B cell (primary cell): ENCODE measurements at places on chromosomes 11 and 22.
A peak's percentile ranks its signal among the peaks of the same experiment; 100 is the strongest.

DNA sequence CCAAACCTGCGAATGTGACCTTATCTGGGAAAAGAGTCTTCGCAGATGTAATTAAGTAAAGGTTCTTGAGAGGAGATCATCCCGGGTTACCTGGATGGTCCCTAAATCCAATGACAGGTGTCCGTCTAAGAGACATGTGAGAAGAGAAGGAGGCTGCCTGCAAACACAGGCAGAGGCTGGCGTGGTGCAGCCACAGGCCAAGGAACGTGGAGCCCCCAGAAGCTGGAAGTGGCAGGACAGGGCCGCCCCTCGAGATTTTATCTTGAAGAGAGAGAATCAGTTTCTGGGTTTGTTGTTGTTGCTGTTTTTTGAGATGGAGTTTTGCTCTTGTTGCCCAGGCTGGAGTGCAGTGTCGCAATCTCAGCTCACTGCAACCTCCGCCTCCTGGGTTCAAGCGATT lies 33.6 kb downstream of the MRGPRD start:
- DNase-seq, result no peak

- DNase-seq, result no peak
Observed at GRCh38 chr11:44145011-44145775, 49.7 kb downstream of the EXT2 start.

DNA sequence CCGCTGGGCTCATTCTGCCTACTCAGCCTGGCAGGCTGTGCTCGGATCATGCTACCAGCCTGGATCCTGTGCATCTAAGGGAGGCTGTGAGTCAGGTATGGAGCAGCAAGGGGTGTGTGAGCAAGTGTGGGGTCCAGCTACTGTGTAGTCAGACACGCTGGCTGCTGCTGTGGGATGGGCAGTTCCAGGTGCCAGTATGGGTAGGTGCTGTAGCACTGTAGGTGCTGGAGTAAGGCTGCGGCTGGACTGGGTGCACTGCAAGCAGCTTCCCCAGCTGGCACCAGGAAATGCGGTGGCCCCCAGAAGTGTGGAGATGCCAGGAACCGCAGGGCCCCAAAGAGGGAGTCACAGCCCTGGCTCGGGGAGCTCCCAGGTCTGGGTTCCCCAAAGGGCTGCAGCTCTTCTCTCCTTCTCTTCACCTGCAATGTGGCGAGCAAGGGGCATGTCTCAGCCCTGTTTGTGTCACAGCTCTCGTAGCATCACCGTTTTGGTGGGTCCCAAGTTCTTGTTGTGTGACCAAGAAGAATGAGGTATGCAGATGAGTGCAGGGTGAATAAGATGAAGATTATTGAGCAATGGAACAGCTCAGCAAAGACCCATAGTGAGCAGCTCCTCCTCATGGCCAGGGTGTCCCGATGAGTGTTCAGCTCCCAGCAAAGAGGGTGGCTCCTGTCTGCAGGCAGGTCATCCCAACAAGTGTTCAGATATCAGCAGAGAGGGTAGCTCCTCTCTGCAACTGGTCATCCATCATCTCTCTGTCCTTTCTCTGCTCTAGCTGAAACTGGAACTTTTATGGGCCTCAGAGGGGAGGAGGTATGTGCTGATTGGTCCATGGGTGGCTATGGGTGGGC lies 462.9 kb downstream of the TBC1D22A start:
- DNase-seq, result no peak

DNA sequence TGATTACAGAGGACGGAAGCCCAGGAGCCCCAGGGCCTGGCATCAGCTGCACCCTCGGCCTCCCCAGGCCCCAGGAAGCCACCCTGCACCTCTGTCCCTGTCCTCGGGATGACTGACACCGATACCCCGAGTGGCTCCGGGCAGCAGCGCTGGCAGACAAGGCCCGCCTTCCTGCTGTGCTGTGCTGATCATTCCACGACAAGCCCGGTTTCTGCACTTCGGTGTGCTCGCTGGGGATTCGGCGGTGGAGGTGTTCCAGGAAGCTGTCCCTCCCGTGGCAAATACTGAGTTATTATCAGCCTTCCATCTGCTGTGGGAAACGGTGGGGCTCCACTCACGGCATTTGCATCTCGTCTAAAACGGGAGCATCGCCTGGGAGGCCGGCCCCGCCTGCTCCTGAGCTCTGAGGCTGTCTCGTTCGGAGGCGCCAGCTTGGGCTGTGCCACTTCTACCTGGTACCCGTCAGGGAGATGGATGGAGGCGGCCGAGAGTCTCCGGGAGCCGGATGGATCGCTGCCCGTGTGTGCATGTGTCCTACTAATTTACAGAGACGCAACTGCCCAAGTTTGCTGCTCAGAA lies 506.1 kb downstream of the BRD1 start:
- no peak for DNase-seq

GRCh38 chr11:7892059-7892699 lies 38.9 kb downstream of the OR10A6 start:
- peak; percentile 59 for DNase-seq

DNA sequence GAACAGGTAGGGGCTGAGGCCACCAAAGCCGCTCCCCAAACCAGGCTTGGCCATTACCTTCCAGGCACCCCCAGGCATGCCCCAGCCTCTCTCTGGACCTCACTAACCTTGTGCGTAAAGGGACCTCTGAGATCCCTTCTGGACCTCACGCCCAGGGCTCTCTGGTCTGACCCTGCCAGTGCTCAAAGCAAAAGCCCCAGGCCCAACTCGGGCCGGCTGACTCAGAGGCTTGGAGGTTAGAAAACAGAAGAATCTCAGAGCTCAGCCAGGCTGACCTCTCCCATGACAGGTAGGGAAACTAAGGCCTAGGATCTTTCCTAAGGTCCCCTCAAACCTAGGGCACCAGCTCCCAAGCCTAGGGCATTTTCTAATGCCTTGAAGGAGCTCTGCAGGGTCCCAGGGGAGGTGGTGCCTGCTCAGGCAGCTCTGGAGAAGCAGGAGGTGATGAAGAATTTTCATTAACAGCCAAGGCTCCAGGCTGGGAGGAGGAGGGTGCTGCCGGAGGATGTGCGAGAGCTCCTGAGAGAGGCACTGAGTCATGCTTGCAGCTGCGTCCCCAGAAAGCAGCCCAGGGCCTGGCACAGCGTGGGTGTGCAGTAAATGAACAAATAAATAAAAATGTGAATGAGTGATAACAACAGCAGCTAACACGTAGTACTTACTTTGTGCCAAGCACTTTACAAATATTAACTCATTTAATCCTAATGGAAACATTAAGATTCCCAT lies 25.6 kb downstream of the ARRB1 start:
- DNase-seq, result no peak
